ENCODE measurements at places on chromosomes 7 and 10. TPM values are rescaled to one million over a fixed set of nuclear protein-coding genes. Genes with fewer than 3 reads are reported as not detected.

Gene CYP3A7
- not detected for total RNA-seq

Gene ELOVL3
- total RNA-seq: 0.56 TPM

Gene CNTNAP2
- total RNA-seq: 4.3 TPM

Gene SPDYE1
- total RNA-seq: not detected

Gene GRID1
- total RNA-seq: not detected

Gene XPNPEP1
- 61.5 TPM for total RNA-seq

Gene C10orf62
- not detected for total RNA-seq

All from airway epithelial cell (primary cell).